Skeletal muscle cell (primary cell): ENCODE measurements at places on chromosomes 5 and 9.

- no peak for DNase-seq
These were observed 181.0 kb upstream of the CD180 start for GRCh38 chr5:67377631-67378030.

GRCh38 chr5:89071101-89071940, 188.3 kb upstream of the MEF2C start:
- DNase-seq = no peak

- DNase-seq = no peak
These were observed 133.5 kb upstream of the LPCAT1 start for GRCh38 chr5:1657161-1657741.

DNA sequence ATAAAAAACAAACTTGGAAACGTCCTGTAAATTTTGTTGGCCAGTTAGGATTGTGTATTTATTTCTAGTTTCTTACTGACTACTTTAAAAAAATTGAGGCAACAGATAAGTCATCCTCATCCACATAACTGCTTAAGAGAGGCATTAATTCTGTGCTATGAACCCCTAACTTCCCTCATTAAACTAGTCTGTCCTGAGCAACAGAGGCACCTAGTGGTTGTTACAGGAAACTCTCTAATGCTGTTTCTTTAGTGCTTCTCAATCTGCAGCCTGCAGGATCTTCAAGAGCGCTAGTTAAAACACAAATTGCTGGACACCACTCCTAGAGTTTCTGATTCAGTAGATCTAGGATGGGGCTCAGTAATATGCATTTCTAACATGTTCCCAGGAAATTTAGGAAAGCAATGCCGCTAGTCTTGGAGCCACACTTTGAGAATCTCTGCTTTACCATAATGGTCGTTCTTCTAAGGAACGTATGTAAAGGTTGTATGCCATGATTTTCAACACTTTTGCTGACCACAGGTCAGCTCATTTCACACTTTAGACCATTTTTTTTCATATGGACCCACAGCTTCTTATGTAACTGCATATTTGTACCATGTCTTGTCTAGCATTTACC, 410.1 kb upstream of the SMARCA2 start:
- DNase-seq = no peak

GRCh38 chr5:62496876-62497275, 81.7 kb upstream of the LRRC70 start:
- no peak for DNase-seq

DNA sequence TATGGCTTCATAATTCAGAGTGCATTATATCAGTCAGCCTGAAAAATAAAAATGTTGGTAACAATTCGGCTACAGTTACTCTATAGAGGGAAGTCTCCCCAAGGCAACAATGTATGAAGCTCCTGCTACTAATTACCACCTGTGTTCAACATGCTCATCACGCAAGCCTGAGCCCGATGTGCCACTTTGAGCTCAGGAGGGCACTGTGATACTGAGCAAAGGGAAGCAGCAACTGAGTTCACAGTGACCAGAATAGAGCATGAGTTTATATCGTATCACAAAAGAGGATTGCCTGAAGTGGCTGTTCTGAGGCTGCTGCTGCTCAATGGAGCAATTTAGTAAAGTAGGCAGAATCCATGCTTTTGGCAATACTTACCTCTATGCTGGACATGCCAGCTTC, 202.0 kb upstream of the HAPLN1 start:
- DNase-seq = no peak

- no peak for DNase-seq
These were observed 5.6 kb downstream of the GBA2 start for GRCh38 chr9:35743452-35743851.

- DNase-seq = no peak
These were observed 310.5 kb downstream of the PLK2 start for GRCh38 chr5:58149345-58149744.
